ENCODE measurements at places on chromosomes 7 and 10. TPM values are rescaled to one million over a fixed set of nuclear protein-coding genes. Genes with fewer than 3 reads are reported as not detected.
A peak's percentile ranks its signal among the peaks of the same experiment; 100 is the strongest.

DNA sequence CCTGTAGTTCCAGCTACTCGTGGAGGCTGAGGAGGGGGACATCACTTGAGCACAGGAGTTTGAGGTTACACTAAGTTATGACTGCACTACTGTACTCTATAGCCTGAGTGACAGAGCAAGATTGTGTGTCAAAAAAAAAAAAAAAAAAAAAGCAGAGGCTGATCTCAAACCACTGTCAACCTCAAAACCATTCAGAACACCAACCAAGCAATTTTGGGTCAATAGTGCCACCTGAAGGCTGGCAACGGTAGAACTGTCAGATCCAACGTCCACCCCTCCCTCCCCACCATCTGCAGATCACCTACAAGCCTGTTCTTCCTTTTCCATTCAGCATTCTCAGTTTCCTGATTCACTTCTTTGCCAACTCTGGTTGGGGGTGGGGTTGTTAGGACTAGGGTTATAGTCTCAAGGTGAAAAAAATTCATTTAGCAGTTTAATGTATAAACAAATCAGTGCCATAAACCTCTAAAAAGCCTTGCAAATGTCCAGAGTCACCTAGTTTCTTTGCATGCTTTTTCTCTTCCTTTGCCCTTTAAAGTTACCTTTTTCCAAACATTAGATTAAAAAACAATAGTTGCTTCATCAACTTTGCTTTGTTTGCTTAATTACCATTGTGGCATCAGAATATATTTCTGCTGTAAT is 2.6 kb downstream of the MRPS33 start:
- peaks cover 31% of the 10 kb centered on the region for H3K36me3 ChIP-seq
- H3K27me3 ChIP-seq = peaks cover 9% of the 10 kb centered on the region
- peak overlapping the region; percentile 92 for H3K27ac ChIP-seq
- H3K4me1 ChIP-seq = peaks cover 43% of the 10 kb centered on the region
- H3K4me3 ChIP-seq = peak overlapping the region; percentile 97
- DNase-seq = peak; percentile 69

DNA sequence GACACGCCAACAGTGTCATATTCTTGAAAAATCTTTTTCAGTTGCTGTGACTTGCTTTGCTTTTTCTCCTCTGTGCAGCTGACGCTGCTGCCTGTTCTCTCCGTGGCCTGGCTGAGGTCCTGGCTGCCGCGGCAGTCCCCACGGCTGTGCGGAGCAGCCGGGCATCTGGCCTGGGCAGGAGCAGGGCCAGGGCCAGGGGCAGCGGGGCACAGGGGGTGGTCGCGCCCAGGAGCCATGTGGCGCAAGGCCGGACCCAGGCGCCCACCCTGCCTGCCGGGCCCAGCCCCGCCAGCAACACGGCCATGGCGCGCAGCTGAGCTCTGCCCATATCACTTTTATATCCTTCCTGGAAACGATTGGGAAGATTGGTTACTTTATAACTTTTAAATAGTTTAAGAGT is 109.4 kb upstream of the ACBD5 start:
- peaks cover 20% of the 10 kb centered on the region for H3K27me3 ChIP-seq
- DNase-seq = no peak
- H3K27ac ChIP-seq = no peak overlapping the region
- H3K4me1 ChIP-seq = peaks cover 30% of the 10 kb centered on the region
- no peaks in the 10 kb centered on the region for H3K36me3 ChIP-seq

DNA sequence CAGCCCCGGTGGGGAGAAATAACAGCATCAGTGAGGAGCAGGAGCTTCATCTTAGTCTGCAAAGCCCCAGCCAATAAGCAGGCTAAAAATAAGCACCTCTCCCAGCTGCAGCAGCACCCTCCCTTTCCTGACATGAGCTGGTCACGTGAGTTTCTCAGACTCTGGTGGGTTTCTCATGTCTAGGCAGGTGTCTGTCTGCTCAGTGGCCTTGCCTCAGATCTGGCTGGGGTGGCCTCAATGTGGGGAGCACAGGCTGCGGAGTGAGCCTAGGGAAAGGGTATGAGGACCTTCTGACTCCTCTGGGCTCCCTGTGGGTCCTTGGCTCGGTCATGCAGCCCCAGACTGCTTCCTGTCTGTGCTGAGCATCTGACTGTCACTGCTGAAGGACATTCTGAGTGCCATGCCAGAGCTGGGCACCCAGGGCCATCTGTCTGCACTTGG is 81.6 kb upstream of the LRRC4 start:
- DNase-seq = no peak
- no peaks in the 10 kb centered on the region for H3K36me3 ChIP-seq
- H3K27me3 ChIP-seq = no peaks in the 10 kb centered on the region
- no peak overlapping the region for H3K4me3 ChIP-seq
- peaks cover 24% of the 10 kb centered on the region for H3K4me1 ChIP-seq

DNA sequence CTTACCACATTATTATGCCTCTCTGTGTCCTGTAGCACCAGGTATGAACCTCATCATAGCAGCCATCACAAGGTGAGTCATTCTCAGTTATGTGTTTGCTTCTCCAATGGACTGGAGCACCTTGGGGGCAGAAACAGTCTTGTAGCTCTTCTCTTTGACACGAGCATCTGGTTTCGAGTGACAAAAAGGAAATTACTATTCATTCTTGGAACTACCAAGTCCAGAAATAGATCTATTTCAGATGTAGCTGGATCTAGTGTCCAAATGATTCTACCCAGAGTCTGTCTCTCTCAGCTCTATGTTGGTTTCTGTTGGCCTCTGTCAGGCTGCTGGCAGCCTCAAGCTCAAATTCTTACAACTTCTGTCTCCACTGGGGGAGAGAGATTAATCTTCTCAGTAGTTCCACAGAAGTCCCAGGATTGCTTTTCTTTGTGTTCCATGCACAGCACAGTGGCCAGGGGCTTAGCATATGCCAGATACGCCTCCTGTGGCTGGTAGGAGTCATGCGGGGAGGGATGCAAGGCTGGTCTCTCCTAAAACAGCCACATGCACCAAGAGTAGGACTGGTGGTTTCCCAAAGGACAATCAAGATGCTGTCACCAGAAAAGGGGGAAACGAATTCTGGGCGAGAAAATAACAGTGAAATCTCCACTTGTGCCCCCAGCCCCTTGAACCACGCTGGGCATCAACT is 37.2 kb upstream of the PAPSS2 start:
- DNase-seq = no peak
- no peak overlapping the region for H3K4me3 ChIP-seq
- H3K27me3 ChIP-seq = peaks cover 20% of the 10 kb centered on the region
- no peaks in the 10 kb centered on the region for H3K36me3 ChIP-seq

DNA sequence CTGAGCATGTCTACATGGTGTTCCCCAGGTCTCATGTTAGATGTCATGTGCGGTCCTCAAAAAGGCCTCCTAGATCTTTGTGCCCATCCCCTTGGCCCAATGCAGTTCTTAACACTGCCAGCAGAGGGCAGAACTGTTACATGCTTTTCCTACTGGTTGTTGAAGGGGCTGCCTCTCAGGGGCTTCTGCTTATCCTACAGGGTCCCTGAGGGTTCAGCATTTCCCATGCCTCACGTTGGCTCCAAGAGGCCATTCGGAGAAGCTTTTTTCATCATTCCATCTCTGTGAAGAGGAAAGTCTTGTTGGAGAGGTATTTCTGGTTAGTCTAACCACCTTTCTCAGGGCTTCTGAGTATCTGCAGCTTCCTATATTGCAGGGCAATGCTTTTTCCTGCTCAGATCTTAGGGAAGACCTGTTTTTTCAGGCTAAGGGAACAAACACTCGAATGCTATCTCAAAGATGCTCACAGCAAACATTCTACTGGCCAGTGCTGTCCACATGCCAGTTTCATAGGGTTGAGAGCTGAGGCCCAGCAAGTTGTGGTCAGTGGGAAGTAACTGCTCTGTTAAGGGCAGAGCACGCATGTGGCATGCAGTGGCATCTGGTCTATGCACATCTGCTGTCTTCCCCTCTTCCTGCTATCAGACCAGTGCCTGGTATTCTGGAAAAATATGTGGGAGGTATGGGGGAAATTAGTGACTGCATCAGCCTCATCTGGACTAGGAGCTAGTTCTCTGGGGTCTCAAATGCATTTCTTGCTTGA is 31.5 kb downstream of the MBL2 start:
- DNase-seq = no peak
- no peak overlapping the region for H3K4me3 ChIP-seq
- H3K4me1 ChIP-seq = no peaks in the 10 kb centered on the region
- H3K36me3 ChIP-seq = no peaks in the 10 kb centered on the region

- DNase-seq = peak; percentile 49
- peaks cover 22% of the 10 kb centered on the region for H3K27me3 ChIP-seq
- H3K27ac ChIP-seq = no peak overlapping the region
- peaks cover 15% of the 10 kb centered on the region for H3K4me1 ChIP-seq
- H3K4me3 ChIP-seq = peak overlapping the region; percentile 30
- no peaks in the 10 kb centered on the region for H3K36me3 ChIP-seq
Measured at GRCh38 chr7:150937848-150938561, 40.1 kb downstream of the KCNH2 start.

GARIN1A gene
- 4.3 TPM for total RNA-seq

ELAPOR2 gene
- 1.0 TPM for total RNA-seq

PRTFDC1 gene
- 0.69 TPM for total RNA-seq
